HTR-8/SVneo (cell line): ENCODE measurements at places on chromosomes 6 and 20.

DNA sequence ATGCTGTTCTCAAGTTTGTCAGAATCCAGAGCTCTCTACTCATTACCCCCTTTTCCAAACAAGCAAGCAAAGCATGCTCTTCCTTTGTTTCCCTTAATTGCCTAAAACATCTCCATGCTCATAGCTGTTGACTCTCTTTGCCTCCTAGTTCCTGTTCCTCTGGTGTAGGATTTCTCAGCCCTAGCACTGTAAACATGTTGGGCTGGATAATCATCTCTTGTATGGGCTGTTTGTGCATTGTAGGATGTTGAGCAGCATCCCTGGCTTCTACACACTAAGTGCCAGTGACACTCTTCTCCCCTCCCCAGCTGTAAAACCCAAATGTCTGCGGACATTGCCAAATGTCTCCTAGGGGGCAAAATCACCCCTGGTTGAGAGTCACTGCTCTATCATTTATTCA lies 14.0 kb downstream of the PPARD start:
- DNase-seq = no peak

- no peak for DNase-seq
Observed at GRCh38 chr6:21201637-21202350, 391.8 kb upstream of the SOX4 start.

DNA sequence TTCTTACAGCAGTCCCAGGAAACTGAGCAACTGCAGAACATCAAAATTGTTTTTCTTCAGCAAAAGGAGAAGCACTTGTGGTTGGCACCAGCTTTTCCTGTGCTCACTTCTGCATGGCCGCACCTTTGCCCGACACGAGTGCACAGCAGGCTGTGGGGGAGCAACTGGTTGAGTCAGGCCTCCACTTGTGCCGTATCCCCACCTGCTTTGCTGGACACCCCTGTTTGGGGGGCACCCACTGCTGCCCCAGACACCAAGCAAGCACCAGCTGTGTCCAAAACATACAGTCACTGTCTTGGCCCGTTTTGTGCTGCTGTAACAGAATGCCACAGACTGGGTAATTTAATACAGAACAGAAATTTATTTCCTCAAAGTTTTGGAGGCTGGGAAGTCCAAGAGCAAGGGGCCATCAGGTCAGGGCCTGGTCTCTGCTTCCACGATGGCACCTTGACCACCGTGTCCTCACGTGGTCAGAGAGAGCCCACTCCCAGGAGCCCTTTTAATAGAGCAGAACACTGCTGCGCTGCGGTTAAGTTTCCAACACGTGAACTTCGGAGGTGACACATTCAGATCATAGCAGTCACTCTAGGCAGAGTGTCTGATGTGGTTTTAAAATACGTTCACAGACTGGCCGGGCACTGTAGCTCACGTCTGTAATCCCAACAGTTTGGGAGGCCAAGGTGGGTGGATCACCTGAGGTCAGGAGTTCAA lies 8.7 kb upstream of the GMEB2 start:
- no peak for DNase-seq

DNA sequence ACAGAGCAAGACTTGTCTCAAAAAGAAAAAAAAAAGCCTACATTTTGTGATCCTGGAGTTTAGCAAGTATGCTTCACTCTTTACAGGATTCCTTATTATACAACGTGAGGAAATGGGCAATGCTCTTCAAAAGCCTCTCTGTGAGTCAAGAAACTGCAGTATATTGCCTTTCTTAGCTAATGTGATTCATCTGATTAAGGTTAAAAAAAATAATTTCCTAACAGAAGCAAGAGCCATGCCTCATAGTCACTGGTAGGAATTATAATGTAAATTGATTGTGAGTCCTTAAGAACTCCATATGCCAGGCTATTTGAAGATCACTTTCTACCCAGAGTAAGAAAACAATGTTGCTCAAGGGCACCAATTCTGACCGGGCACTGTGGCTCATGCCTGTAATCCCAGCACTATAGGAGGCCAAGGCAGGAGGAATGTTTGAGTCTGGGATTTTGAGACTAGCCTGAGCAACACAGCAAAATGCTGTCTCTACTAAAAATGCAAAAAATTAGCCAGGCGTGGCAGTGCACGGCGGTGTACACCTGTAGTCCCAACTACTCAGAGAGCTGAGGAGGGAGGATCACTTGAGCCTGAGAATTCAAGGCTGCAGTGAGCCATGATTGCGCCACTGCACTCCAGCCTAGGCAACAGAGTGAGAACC lies 43.3 kb downstream of the SLC26A8 start:
- DNase-seq = no peak

DNA sequence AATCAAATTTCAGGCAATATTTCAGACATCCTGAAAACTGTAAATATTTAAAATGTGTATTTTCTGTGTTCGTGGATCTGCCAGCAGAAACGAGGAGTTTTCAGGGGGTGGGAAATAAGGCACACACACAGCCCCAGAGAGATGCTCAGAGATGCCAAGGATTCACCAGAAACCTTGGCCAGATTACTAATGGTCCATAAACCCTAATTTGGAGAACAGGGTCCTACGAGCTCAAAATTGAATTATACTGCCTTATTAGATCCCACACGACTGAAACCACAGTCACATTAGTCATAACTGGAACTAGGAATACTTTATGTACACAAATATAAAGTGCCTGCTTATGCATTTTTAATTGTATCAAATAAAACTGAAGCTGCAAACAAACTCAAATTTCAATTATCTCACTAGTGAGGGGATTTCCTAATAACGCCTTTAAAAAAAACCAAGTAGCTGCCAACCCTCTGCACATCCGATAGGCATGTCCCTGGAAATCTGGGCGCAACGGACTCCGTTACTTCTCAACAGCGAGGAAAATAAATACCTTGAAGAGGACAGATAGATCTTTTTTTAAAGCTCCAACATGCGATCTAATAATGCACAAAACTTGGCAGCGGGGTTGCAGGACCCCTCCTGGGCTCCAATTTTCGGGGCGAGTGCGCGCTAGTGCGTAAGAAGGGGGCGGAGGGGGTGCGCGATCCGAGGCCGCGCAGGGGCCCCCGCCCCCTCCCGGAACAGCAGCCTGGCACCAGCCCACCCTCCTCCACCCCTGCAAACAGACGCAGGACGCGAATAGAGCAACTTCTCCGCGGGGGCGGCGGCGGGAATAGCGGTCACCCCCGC lies 897 bp downstream of the CHD6 start:
- DNase-seq = peak; percentile 72
